ENCODE measurements at places on chromosomes 2 and 18.

GRCh38 chr18:62328586-62329525, 3.7 kb downstream of the TNFRSF11A start:
- DNase-seq, result no peak

DNA sequence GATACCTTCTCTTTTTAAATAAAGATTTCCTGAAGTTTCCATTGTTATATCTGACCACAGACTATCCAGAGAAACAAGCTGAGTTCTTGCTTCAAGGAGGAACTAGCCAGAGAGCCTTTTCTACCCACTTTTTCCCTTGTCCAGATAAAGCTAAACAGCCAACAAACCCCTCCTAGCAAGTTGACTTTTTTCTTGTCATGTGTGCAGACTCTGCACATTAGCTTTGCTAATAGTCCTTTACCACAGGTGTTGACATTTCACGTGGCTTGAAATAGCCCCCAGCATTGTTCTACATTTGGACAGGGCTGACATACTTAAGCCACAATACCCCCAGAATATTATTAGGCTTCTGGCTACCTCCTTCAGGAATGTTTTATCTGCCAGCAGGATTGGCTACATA, 40.7 kb downstream of the PCBP1 start:
- DNase-seq, result no peak

DNA sequence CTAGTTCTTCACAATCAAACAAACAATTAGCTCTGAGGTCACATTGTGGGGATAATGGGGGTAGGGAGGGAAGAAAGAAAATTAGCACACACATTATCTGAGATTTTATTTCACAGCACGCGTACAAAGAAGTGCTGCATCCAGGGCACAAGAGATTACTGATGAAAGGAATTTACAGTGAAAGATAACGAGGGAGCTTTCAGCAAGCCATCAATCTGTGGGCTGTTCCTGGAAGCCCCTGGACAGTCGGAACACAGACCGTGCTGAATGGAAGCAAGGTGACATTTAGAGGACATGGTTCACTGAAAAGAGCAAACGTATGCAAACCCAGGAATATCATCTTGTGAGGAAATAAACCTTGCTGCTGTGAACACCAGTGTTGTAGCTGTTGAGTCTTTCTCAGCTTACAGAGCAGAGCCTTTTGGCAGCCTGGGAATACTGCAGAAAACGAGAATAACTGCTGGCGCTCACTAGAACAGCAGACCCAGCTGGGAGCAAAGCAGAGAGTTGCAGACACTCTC, 63.2 kb downstream of the SCG2 start:
- no peak for DNase-seq

DNA sequence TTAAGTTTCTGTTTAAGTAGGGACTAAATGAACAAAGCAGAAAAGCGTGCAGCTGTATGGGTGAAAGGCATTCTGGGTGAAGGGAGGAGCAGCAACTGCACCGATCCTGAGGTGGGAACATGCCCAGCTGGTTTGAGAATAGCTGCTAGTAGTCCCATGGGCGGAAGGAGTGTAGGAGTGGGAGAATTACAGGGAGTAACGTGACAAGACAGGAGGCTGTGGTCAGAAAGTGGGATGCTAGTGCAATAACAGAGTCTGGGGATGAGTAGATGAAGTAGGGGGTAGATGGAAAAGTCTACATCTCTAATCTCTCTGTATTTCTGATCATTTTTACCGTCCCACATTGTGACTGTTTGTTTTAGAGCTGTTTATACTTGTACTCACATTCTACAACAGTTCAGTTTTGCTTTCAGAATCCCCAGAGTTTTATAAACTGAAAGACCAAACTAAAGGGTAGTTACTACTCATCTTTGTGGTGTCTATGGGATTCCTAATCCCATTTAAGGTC, 118.9 kb downstream of the LCLAT1 start:
- no peak for DNase-seq

DNA sequence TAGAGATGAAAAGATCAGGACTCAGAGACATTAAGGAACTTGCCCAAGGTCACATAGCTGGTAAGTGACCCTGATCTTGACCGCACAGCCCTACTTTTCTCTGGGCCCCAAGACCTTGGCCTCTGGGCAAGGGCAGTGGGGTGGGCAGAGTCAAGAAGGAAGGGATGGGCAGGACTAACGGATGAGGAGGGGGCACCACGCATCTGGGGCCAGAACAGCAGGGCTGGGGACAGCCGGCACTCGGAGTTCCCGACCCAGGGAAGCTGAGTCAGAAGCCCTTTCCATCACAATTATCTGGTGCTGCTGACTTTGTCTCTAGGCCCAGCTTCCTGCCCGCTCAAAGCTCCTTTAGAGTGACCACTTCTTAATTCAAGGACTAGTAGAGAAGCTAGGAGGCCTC, 14.4 kb downstream of the CFAP65 start:
- DNase-seq, result no peak

- DNase-seq, result no peak
Observed at GRCh38 chr18:43965691-43966090, 688.4 kb upstream of the SYT4 start.

- DNase-seq, result no peak
Observed at GRCh38 chr2:180495606-180496005, 484.8 kb upstream of the UBE2E3 start.

DNA sequence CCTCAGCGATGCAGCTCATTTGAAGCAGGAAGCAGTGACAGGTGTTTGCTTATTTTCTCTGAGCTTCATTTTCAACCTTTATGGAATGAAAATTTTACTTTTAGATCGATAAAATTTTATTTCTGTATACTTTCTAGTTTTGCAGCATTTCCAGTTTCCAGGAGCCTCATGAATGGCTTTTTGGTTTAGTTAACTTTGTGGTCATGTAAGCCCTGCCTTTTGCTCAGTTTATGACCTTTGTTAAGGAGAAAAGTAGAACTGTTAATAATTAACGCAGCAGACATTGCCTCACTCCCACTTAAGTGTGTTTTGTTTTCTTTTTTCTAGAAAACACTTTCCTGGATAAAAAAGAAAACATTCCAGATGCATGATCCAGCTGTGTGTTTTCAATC, 4.4 kb upstream of the FARP2 start:
- no peak for DNase-seq

- peak; percentile 80 for DNase-seq
Observed at GRCh38 chr2:833180-833579, 117.5 kb upstream of the SNTG2 start.

- peak; percentile 39 for DNase-seq
Observed at GRCh38 chr2:45494275-45494977, 116.6 kb downstream of the SRBD1 start.

DNA sequence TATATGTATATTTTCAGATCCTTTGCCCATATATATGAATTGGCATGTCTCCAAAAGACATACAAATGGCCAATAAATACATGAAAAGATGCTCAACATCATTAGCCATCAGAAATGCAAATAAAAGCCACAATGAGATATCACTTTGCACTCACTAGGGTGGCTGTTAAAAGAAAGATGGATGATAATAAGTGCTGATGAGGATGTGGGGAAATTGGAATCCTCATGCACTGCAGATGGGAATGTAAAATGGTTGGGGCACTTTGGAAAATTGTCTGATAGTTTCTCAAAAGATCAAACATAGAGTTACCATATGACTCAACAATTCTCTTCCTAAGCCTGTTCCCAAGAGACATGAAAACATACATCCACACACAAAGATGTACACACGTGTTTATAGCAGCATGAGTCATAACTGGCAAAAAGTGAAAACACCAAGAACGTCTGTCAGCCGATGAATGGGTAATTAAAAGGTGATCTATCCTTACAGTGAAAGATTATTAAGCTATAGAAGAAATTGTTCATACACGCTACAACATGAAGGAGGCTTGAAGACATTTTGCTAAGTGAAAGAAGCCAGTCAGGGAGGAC, 19.7 kb downstream of the NGEF start:
- no peak for DNase-seq

- no peak for DNase-seq
Observed at GRCh38 chr2:59237311-59237710, 996.2 kb upstream of the FANCL start.

DNA sequence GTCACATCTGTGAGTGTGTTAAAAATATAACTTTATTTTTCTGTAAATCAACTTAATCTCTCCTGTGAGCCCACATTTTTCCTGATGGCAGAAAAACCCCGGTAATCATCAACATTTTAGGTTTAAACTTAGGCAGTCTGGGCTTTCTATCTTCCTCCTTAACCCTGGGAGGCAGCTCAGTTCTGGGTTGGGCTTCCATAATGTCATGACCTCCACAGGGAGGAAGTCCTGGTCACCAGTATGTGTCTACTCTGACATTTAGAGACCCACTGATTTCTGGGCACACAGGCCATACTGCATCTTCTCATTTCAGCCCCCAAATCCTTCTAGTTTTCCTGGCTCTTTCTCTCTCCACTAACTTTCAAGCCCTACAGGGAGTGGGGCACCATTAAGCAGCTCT, 181.2 kb downstream of the DYSF start:
- no peak for DNase-seq

GRCh38 chr18:53268455-53268854, 928.5 kb downstream of the DCC start:
- no peak for DNase-seq

DNA sequence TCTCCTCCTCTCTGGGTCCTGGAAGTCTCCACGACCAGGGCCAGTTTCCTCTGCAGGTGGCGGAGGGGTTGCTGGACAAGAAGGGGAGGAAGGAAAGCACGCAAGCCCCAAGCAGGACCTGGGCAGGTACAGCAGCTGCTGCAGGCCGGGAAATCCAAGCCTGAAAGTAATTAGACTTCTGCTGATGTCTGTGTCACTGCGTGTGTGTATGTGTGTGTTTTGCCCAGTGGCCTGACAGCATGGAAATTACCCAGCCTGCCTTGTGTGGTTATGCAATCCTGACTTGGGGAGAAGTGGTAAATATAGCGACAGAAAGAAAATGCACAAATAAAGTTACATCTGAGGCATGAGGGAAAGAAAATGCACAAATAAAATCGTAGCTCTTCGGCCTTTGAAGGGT, 121.8 kb upstream of the ZBTB14 start:
- DNase-seq, result no peak

DNA sequence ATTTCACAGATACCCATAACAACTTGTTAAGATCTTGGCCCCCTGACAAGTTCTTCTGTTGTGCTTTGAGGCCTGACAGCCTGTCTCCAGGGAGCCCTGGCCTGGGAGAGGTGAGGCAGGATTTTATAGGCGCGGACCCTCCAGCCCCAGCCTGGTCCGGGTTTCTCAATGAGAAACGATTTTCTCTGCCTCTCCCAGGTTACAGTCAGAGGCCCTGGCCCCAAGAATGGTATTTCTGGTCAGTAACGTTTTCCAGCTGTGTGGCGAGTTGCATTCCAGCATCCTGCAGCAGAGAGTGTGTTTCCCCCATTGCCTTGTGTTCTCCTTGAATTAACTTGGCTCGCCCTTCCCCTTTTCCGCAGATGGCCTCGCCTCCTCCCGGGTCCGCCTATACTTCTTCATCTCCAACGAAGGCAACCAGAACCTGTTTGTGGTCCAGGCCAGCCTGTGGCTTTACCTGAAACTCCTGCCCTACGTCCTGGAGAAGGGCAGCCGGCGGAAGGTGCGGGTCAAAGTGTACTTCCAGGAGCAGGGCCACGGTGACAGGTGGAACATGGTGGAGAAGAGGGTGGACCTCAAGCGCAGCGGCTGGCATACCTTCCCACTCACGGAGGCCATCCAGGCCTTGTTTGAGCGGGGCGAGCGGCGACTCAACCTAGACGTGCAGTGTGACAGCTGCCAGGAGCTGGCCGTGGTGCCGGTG, 3.0 kb downstream of the INHBB start:
- DNase-seq, result no peak

- DNase-seq, result no peak
Observed at GRCh38 chr2:139924070-139924469, 1143.9 kb upstream of the NXPH2 start.

GRCh38 chr2:54773838-54774237, 50.4 kb downstream of the EML6 start:
- no peak for DNase-seq

DNA sequence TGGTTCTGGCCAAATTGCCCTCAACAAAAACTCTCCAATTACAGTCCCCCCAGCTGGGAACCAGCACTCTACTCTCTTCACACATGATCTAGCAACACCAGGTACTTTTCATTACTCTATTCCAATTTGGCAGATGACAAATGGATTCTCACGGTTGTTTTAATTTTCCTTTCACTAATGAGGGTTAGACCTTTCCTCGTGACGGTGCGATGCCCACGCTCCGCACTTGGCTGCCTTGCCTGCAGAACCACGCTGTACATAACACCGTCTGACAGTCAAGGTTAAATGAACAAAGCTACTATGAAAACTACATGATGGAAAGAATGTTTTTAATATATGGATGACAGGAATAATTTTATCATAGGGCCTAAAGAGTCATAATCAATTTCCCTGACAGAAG, 141.5 kb downstream of the FBXO15 start:
- DNase-seq, result no peak

- no peak for DNase-seq
Observed at GRCh38 chr18:68507781-68508180, 207.1 kb downstream of the TMX3 start.

GRCh38 chr18:63832470-63832869, 55.0 kb upstream of the SERPINB2 start:
- no peak for DNase-seq

- no peak for DNase-seq
Observed at GRCh38 chr18:54387631-54388030, 29.9 kb downstream of the C18orf54 start.

GRCh38 chr2:159759577-159759976, 38.4 kb downstream of the CD302 start:
- DNase-seq, result no peak

GRCh38 chr2:217075268-217076057, 215.6 kb upstream of the TNP1 start:
- no peak for DNase-seq

GRCh38 chr2:40330096-40330495, 121.8 kb downstream of the SLC8A1 start:
- no peak for DNase-seq

DNA sequence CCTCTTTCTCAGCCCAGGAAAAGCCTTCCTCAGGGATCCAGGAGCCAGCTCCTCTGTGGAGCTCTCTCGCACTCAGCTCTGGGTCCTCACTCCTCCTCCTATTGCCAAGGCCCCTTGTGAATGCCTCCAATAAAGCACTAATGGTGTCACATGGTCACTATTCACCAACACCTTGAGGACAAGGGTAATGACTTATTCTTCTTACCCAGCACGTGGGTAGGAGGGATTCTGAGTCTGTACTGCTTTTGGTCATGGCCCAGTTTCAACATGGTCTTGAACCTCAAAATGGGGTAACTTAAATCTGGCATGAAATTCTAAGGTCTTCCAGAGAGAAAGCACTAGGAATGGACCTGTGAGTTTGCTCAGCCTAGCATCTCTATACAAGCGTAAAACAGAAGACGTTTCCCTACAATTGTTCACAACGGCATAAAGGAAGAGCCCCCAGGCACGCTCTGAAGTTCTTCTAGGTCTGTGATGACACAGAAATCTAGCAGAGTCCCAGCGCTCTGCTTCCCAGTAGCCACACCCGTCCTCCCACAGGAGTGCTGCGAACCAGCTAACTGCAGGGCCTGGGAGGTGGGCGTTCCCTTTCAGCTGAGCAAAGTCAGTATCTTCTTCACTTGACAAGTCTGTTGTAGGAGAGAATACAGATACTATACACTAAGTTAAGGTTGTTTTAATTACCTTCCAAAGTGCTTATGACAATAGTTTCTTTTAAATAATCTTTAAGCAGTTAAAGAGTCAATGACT, 14.6 kb upstream of the KIDINS220 start:
- DNase-seq, result no peak
